ENCODE measurements at places on chromosomes 7 and 10.

- no peak for DNase-seq
Measured at GRCh38 chr10:129970465-129971364, 6.6 kb upstream of the EBF3 start.

DNA sequence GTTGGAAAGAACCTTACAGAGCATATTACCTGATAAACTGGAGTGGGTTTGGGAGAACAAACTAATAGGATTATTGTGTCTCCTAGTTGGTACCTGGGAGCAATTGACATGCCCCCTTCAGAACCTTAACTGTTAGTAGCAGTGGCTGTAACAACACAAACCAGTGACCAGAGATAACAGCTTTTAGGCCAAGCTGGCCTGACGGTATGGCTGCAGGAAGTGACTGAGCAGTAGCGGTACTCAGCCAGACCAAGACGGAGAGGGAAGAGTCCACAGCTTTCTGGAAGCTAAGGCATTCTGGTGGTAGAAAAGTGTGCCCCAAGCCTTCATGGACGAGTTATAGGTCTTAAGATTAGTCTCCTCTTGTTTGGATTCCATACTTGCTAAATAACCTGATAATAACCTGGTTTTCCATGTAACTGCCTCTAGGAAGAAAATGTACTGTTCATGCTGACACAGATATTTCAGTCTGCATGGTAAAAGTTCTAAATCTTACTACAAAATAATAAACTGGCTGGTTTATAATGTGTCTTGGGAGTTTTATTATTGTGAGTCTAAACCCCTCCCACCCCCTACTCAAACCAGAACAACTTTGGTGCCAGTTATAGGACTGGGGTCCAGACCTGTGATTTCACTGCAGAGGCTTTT lies 11.3 kb downstream of the NOLC1 start:
- DNase-seq: no peak

- no peak for DNase-seq
Measured at GRCh38 chr7:104341546-104341945, 13.1 kb downstream of the LHFPL3 start.

- DNase-seq: no peak
Measured at GRCh38 chr7:135186841-135187253, 16.3 kb upstream of the CYREN start.

GRCh38 chr10:33521062-33521461 lies 186.6 kb upstream of the NRP1 start:
- no peak for DNase-seq
